ENCODE measurements at places on chromosomes 1 and 21.

- DNase-seq = no peak
Measured at GRCh38 chr1:162631546-162632191, 595 bp upstream of the DDR2 start.

DNA sequence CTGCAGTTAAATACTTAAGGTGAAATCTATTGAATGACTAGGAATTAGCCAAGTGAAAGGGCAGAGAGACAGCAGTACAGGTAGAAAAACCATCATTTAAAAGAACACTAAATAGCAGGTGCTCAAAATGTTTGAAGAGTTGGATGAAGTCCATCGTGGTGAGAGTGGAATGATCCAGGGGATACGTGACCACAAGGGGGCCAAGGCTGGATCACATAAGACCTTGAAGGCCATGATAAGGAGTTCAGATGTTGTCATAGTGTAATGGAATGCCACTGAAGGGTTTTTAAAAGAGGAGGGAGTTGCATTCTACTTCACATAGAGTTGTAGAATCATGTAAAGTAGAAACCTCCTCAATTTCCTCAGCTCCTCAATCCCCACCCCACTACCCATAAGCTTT lies 34.8 kb upstream of the HOOK1 start:
- DNase-seq = no peak

- DNase-seq = peak; percentile 2
Measured at GRCh38 chr1:144101397-144102045, 129.7 kb upstream of the FAM72C start.

DNA sequence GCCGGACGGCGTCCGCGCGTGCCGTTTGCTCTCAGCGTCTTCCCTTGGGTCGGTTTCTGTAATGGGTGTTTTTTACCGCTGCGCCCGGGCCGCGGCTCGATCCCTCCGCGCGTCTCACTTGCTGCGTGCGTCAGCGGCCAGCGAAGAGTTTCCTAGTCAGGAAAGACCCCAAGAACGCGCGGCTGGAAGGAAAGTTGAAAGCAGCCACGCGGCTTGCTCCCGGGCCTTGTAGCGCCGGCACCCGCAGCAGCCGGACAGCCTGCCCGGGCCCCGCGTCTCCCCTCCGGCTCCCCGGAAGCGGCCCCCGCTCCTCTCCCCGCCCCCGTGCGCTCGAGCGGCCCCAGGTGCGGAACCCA lies 159.8 kb downstream of the RUNX1 start:
- DNase-seq = no peak

- no peak for DNase-seq
Measured at GRCh38 chr1:237713916-237714315, 176.8 kb downstream of the ZP4 start.

DNA sequence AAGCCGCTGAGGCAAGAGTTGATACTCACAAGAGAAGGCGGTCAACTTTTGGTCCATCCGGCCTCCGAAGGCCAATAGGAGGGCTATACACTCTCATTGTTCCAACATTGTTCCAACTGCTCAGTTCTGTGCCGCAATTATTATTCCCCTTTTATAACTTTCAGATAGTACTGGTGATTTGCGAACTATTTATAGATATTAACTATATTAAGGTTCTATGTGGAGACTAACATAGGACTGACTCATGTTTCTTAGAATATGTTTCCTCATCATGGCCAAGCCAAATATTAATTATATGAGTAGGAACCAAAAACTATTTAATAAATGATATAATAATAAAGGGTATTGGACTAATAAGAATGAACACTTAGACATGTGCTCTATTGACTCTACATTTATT lies 96.7 kb upstream of the LBR start:
- no peak for DNase-seq

DNA sequence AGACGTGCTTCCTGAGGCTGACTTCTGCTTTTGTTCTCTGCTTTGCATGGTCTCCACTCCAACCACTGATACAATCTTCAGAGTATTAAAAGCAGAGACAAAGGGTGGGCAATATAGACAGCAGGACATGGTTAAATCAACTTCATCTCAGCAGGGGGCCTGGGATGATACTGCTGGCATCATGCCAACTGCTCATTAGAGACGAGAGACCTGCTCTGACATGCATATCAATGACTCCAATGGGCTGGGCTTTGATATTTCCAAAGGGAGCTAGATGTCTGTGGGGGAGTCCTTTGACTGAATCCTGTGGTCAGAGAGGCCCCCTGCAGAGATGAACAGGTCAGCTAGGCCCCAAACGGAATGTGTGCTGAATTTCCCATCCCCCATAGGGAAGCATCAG lies 106.6 kb downstream of the ACTL8 start:
- no peak for DNase-seq

DNA sequence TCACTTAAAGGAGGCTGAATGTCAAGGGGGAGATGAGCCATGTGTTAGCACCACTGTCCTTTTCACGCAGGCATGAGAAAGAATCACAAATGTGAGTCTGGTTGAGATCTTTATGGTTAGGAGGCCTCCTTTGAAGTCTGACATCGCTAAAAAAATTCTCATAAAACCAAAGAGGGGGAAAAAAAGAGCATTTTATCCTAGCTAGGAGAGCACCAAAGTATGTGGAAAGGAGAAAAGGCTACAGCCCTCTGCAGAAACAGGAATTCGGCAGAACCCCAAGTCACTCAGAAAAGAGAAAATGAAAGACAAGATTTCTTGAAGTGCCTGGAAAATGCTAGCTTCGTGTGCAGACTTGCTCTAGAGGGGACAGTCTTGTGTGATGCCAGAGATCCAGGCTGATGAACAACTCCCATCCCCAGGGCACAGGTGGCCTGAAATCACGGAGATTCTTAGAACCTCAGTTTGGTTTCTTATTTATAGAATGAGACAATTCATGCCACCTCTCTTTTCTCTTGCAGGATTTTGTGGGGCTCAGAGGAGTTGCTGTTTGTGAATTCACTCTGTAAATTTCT lies 61.5 kb downstream of the RUNX1 start:
- DNase-seq = no peak

DNA sequence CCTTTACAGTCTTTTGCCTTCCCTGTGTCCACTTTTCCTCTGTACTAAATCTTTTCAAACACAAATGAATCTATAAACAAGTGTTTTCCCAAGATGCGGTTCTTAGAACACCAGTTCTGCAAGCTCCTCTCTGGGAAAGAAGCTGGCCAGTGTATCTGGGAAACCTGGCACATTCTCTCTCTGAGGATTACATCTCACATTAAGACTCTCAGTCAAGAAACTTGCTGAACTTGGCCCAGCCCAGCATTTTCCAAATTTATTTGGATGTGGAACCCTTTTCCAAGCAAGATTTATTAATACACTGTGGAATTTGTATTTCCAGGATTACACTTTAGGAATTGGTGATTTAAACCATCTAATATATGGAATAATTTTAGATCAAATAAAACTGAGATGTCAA lies 105.7 kb downstream of the ZNF281 start:
- no peak for DNase-seq

GRCh38 chr1:211843018-211843417 lies 12.5 kb upstream of the LPGAT1 start:
- no peak for DNase-seq

DNA sequence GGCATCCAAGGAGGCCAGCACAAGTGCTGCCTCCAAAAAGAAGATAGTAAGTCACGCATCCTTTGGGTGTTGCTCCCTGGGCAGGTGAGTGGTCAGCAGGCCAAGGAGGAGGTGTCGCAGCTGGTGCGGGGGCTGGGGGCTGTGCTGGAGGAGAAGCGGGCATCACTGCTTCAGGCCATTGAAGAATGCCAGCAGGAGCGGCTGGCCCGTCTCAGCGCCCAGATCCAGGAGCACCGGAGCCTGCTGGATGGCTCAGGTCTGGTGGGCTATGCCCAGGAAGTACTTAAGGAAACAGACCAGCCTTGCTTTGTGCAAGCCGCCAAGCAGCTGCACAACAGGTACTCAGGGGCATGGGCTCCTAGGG lies 4.3 kb downstream of the TRIM46 start:
- no peak for DNase-seq

GRCh38 chr1:60151311-60151710 lies 77.7 kb upstream of the C1orf87 start:
- DNase-seq = no peak

GRCh38 chr1:66978201-66978600 lies 53.4 kb downstream of the MIER1 start:
- DNase-seq = no peak

- DNase-seq = no peak
Measured at GRCh38 chr1:231814021-231814420, 187.4 kb downstream of the DISC1 start.

DNA sequence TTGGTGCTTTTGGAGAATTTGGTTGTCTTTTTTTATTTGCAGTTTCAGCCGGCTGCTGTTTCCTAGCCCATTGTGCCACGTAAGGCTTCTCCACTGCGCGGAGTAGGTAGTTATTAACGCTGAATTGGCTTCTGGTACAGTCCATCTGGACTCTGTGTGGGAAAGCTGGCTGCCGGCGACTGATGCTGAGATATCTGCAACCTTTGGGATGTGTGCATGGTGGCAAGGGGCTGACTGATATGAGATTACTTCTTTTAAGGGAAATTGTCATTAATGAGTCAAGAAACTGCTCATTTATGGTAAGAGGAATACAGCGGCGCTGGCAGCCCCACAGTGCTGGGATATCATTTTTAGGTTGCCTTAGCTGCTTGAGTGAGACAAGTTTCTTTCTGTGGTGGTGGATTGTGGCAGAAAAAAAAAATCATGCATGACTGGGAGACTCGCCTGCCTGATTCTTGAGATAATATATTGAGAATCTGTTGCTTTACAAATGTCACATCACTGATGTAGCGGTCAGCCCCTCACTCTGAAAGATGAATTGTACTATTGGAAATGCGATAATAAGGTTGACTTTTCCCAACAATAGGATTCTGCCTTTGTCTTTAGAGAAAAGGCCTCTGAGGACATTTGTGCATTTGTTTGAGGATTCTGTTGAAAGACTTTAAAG lies 2.5 kb upstream of the ELAVL4 start:
- DNase-seq = no peak

- DNase-seq = no peak
Measured at GRCh38 chr1:30126848-30127247, 596.5 kb downstream of the MATN1 start.

- DNase-seq = no peak
Measured at GRCh38 chr1:222242492-222242891, 305.4 kb downstream of the HHIPL2 start.

DNA sequence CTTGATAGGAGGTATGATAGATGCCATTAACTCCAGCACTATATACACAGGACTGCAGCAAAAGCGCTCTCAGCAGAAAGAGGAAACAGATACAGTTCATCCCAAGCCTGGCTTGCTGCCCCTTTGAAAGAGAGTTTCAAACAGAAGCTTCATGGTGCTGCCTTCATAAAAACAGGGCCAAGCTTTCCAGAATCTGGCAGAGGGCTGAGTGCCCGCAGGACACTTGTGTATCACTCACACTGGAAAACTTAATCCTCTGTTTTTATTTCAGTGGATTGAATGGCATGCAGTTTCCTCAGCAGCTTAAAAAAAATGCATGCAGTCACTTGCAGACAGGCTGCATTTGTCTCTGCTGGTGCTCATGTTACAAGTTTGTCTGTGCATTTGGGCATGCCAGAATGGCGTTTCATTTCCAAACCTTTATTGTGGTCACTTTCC lies 40.4 kb downstream of the KCNJ15 start:
- no peak for DNase-seq

DNA sequence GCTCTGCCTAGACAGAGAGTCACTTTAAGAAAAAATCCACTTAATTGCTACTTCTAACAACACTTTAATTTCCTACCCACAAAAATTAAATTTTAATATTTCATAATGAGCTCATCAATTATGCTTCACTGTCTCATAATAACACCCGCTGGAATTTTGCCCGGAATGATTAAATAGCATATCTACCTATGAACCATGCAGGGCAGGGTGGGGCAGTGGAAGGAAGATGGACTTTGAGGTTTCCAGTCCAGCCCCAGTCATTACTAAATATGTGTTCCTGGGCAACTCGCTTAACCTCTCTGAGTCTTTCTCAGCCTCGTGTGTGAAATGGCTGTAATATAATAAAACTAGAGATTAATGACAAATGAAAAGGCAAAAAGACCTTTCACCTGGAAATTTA lies 32.8 kb upstream of the SLC45A1 start:
- DNase-seq = no peak

- no peak for DNase-seq
Measured at GRCh38 chr21:15078180-15078579, 13.4 kb upstream of the NRIP1 start.

DNA sequence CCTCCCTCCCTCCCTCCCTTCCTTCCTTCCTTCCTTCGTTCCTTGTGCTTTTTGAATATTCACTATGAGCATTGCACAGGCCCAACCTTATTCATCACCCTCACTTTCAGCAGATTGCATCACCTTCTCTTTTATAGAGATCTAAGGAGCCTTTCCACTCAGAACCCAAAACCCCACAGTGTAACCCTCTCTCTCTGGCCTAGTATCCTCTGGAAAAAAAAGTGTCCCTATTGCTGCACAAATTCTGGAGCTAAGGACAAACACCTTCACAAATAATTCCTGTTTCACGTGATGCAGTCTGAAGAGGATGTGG lies 25.6 kb downstream of the OR10J5 start:
- no peak for DNase-seq

DNA sequence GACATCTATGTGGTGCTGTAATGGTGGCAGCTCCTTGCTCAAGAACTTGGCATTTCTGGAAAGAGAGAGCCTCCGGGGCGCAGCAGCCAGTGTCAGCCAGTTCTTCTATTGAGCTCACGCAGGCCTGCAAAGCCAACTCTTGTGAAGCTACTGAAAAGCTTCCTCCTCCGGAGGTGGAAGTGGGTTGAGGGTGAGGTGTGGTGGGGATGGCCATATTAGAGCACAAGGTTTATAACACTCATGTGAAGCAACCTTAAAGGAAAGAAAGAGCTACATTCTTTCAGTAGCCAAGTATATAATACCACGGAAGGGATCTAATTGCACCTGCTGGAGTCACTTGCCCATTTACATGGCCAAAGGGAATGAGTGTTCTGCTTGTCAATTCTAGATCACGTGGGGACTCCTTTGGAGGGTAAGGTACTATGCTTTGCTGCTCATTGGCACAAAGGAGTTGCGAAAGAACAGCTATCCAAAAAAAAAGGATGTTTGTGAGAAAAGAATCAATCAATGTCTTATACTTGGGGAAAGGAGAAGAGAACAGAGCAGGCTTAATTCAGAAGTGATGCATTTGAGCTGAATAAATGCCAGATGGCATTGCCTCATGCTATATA lies 18.3 kb upstream of the MAP10 start:
- no peak for DNase-seq

GRCh38 chr1:180925471-180926051 lies 12.9 kb downstream of the KIAA1614 start:
- no peak for DNase-seq

- DNase-seq = no peak
Measured at GRCh38 chr1:236081546-236082227, 16.8 kb upstream of the NID1 start.

GRCh38 chr1:151584278-151584677 lies 27.6 kb upstream of the SNX27 start:
- DNase-seq = no peak

GRCh38 chr1:47676311-47677054 lies 238.6 kb downstream of the FOXD2 start:
- no peak for DNase-seq

DNA sequence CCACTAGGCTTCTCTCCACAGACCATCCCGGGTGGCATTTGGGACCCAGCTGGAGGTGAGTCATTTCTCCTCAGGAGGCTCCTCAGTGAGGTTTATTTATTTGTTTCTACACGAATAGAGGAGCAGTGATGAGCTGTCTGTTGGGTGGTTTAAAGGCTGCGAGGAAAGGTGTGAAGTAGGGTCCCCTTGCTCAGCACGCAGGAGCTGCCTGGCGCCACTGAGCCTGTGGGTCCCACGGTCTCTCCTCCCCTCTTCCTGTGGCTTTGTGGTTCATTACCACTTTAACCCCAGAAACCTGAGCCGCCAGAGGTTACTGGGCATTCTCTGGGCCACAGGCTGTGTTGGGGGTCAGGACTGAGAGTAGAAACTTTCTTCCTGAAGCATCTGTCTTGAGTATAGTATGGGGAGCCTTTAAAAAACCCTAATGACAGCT lies 39.9 kb downstream of the IL6R start:
- DNase-seq = no peak
